Naive thymus-derived CD8-positive, alpha-beta T cell (primary cell): ENCODE measurements at places on chromosomes 3 and 15. TPM values are rescaled to one million over a fixed set of nuclear protein-coding genes. Genes with fewer than 3 reads are reported as not detected.

Gene POTEB2
- not detected for total RNA-seq

- H3K36me3 ChIP-seq = no peaks in the 10 kb centered on the region
- H3K4me1 ChIP-seq = no peaks in the 10 kb centered on the region
- no peak overlapping the region for H3K27ac ChIP-seq
- no peak for DNase-seq
These were observed 13.7 kb downstream of the GRK7 start for GRCh38 chr3:141776885-141777284.

- H3K27me3 ChIP-seq = no peaks in the 10 kb centered on the region
- no peak for DNase-seq
- no peaks in the 10 kb centered on the region for H3K36me3 ChIP-seq
- H3K4me3 ChIP-seq = no peak overlapping the region
These were observed 200.7 kb downstream of the UBE3A start for GRCh38 chr15:25238126-25238525.

Gene GNAT1
- not detected for total RNA-seq

- H3K27me3 ChIP-seq = no peaks in the 10 kb centered on the region
- no peak overlapping the region for H3K27ac ChIP-seq
These were observed 8.9 kb downstream of the MYH15 start for GRCh38 chr3:108501535-108501934.

- H3K27ac ChIP-seq = peak overlapping the region; percentile 41
- peak overlapping the region; percentile 28 for H3K4me3 ChIP-seq
- H3K27me3 ChIP-seq = no peaks in the 10 kb centered on the region
- DNase-seq = peak; percentile 28
- H3K4me1 ChIP-seq = peaks cover 58% of the 10 kb centered on the region
These were observed 12.6 kb downstream of the RAB11A start for GRCh38 chr15:65881766-65882434.

DNA sequence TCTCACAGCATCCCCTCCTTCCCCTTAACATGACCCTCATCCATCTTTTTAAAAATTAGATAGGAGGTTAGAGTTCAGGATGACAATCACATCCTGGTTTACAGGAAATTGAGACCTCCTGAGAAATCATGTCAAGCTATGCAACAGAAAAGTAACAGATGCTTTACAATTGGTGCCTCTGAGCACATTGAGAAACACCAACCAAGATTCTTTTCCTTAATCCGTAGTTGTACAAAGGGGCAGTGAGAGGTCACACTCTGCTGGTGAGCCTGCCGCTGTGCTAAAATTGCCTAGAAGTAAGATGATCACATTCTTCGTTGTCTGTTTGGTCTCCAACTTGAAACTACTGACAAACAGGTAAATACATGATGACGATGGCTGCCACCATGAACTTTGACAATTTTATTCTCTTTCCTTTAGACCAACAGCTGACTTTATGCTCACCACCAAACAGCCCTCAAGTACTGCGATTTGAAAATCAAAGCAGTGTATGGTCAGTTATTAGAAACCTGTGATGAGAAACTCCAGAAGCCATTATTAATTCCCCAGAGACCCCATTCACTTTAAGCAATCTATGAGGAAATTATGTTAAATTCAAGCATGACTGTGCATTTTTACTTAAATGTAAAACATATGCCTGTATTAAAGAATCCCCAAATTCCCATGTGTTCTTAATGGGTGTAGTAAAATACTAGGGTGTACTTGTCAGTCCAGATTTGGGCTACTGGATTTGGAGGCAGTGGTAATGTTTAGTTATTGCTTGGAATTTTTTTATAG lies 210.7 kb upstream of the UBE2E1 start:
- peaks cover 19% of the 10 kb centered on the region for H3K36me3 ChIP-seq
- no peak overlapping the region for H3K4me3 ChIP-seq
- no peaks in the 10 kb centered on the region for H3K4me1 ChIP-seq
- no peak overlapping the region for H3K27ac ChIP-seq
- DNase-seq = no peak

Gene ST8SIA2
- total RNA-seq = not detected

Gene TJP1
- total RNA-seq = not detected

GRCh38 chr3:72745146-72745999 lies 102.9 kb downstream of the SHQ1 start:
- no peaks in the 10 kb centered on the region for H3K27me3 ChIP-seq
- no peak overlapping the region for H3K27ac ChIP-seq
- DNase-seq = no peak
- H3K4me1 ChIP-seq = peaks cover 41% of the 10 kb centered on the region
- H3K36me3 ChIP-seq = no peaks in the 10 kb centered on the region

DNA sequence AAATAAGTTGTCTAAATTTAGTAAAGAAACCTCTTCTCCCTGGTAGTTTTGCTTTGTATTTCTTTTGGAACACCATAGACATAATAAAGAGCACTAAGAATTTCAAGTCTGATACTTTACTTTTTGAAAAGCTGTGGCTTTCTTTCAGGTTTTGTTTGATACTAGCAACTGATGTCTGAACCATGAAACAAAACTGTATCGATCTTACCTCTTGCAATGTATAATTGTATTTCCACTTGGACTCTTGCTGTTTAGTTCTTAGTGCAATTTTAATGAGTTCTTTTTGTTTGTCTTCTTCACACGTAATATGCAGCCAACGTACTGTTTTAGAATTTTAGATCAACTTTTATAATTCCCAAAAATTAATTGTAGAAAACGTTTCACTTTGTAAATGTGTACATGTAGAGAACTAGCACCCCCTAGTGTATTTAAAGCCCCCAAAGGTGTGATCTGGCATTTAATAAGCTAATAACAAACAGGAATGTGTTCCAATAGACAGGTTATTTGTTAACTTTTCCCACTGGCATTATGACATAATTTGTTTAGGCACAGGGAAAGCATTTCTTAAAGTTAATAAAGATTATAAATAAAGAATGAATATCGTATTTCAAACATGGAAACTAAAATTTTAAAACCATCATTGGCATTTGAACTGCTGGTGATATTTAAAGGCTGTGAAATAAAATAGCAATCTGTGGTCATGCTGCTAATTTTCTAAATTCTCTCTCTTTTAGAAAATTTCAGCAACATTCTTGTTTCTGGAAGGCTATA lies 289.1 kb upstream of the DNAJC19 start:
- DNase-seq = peak; percentile 9
- H3K4me1 ChIP-seq = no peaks in the 10 kb centered on the region
- no peak overlapping the region for H3K4me3 ChIP-seq

GRCh38 chr3:130569461-130570365 lies 52.7 kb downstream of the COL6A6 start:
- no peaks in the 10 kb centered on the region for H3K4me1 ChIP-seq
- H3K27ac ChIP-seq = no peak overlapping the region
- DNase-seq = no peak
- H3K36me3 ChIP-seq = no peaks in the 10 kb centered on the region
- H3K27me3 ChIP-seq = peaks cover 31% of the 10 kb centered on the region
- no peak overlapping the region for H3K4me3 ChIP-seq

DNA sequence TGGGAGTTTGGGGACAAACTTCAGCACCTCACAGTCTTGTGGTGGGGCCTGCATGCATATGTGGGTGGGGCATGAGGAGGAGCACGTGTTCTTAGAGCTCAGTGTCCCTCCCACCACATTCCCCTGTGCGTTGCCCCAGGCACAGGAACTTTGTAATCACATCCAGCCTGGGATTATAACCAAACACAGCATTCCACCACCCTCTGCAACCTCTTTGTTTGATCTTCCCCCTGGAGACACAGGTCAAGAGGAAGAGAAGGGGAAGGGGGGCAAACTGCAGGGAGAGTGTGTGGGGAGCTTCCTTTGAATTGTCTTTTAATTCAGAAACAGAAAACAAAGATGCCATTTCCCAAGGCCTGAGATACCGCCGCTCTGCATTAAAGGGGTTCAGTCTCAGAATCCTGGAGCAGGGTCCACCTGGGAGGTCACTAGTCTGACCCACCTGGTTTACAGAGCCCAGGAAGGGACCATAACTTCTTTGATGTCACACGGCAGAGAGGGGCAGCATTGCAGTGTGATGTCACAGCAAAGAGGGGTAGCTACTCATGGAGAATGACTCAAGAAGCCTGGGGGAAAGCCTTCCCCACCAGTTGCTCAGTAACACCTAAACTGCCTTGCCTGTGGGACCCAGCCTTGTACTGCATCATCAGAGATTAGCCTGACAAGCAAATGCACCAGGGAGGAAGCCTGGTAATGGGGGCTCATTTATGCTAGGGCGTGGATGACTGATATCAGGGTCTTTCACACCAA lies 106.3 kb upstream of the RNU6-1 start:
- H3K4me3 ChIP-seq = peak overlapping the region; percentile 43
- peaks cover 2% of the 10 kb centered on the region for H3K27me3 ChIP-seq
- no peaks in the 10 kb centered on the region for H3K36me3 ChIP-seq
- H3K27ac ChIP-seq = no peak overlapping the region
- DNase-seq = no peak

DNA sequence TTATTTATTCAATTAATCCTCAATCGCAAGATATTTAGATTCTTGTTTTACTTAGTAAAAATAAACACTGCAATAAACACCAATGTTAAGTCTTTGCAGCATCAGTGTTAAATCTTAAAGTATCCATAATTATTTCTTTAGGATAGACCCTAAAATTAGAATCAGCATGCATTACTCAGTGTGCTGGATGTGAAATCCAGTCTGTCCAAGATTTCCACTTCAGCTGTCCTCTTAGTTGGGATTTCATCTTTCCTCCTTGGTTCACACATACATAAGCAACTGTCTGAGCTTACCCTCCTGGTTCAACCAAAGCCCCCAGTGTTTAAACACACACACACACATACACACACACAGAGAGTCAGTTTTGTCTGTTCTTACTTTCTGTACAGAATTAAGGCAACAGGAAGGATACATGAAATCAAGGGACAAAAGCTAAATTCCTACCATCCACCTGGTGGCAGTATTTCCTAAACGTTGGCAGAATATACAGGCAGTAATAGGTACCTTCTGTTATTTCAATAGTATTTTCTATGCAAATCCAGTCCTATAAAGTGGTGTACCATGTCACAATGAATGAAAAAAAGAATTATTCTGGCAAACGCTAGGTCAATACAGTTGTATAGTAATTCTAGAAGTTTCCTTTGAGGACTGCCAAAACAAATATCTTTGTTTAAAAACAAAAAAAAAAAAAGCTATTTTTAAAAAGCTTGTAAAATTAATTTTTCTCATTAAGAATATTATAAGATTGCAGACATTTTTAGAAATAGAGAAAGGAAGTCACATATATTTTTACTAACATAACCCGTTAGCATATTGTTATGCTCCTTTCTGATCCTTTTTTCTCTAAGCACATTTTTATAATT lies 27.3 kb upstream of the DMXL2 start:
- no peak overlapping the region for H3K4me3 ChIP-seq
- H3K36me3 ChIP-seq = no peaks in the 10 kb centered on the region
- peak; percentile 24 for DNase-seq
- H3K4me1 ChIP-seq = no peaks in the 10 kb centered on the region
- H3K27ac ChIP-seq = no peak overlapping the region

Gene CRYGS
- total RNA-seq = 12.1 TPM
